ENCODE measurements at places on chromosomes 7 and 10.

GRCh38 chr7:76332078-76332477 is 26.7 kb downstream of the YWHAG start:
- DNase-seq, result no peak

- DNase-seq, result no peak
Measured at GRCh38 chr7:139791316-139791715, 13.5 kb upstream of the HIPK2 start.

DNA sequence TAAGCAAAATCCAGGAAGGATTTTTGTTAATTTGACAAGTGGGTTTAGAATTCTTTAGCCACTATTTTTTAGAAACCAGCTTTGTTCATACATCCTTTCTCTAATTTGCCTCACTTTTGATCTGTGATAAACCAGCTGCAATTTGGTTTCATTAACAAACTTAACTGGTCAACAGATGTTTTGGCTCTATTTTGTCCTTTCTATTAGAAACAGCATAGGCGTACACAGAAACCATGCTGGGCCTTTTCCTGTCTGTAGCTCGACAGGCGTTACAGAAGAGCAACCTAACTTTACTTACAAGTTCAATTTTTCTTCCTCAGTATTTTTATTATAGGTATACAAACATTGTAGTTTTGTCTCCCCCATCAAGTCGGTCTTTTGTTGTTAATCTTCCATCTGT is 28.2 kb downstream of the KAT6B start:
- DNase-seq, result no peak

GRCh38 chr10:22003964-22004281 is 393 bp upstream of the DNAJC1 start:
- no peak for DNase-seq

- no peak for DNase-seq
Measured at GRCh38 chr7:25803117-25803887, 348.7 kb upstream of the NFE2L3 start.

All from NCI-H1930 (cell line).